ENCODE measurements at places on chromosomes 6 and 20. TPM values are rescaled to one million over a fixed set of nuclear protein-coding genes. Genes with fewer than 3 reads are reported as not detected.

GRCh38 chr6:19571176-19571575 lies 266.0 kb upstream of the ID4 start:
- DNase-seq: no peak
- peaks cover 6% of the 10 kb centered on the region for H3K4me1 ChIP-seq
- no peak overlapping the region for H3K27ac ChIP-seq
- no peaks in the 10 kb centered on the region for H3K27me3 ChIP-seq

- H3K27ac ChIP-seq: no peak overlapping the region
- H3K4me3 ChIP-seq: no peak overlapping the region
- no peak for DNase-seq
- peaks cover 16% of the 10 kb centered on the region for H3K4me1 ChIP-seq
Observed at GRCh38 chr20:23092861-23093495, 6.9 kb upstream of the CD93 start.

MOG gene
- 1.2 TPM for total RNA-seq

- H3K4me3 ChIP-seq: peak overlapping the region; percentile 91
- peaks cover 3% of the 10 kb centered on the region for H3K4me1 ChIP-seq
- peaks cover 88% of the 10 kb centered on the region for H3K27me3 ChIP-seq
Observed at GRCh38 chr20:2523919-2524708, 12.3 kb upstream of the TMC2 start.

DNA sequence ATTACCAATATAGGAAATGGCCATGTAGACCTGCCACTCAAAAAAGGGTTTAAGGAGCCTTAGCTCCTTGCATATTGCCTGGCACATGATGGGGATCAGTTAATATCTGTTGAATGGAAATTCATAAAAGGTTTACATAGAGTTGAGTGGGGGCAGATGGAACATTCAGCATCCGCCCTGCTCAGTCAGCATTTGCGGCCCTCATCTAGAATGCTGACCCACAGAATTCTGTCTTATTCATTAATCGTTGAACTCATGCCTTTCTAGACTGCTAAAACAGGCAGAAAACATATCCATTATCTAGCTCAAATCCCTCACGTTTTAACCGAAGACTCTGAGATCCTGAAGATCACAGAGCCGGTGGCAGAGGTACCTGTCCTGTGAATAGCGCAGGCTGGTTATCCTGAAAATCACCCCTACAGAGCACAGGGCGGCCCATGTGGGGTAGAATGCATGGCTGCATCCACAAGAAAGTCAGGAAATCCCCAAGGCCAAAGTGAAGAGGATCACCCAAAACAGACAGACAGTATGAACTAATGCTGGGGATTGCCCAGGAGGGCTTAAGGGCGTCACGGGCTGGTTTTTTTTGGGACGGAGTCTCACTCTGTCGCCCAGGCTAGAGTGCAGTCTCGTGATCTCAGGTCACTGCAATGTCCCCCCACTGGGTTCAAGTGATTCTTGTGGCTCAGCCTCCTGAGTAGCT lies 59.9 kb downstream of the CNBD2 start:
- no peaks in the 10 kb centered on the region for H3K36me3 ChIP-seq
- H3K4me1 ChIP-seq: no peaks in the 10 kb centered on the region
- H3K27me3 ChIP-seq: no peaks in the 10 kb centered on the region
- no peak for DNase-seq
- no peak overlapping the region for H3K4me3 ChIP-seq

CTCFL gene
- 0.70 TPM for total RNA-seq

- H3K27me3 ChIP-seq: no peaks in the 10 kb centered on the region
- no peak overlapping the region for H3K27ac ChIP-seq
- H3K4me3 ChIP-seq: no peak overlapping the region
- no peaks in the 10 kb centered on the region for H3K36me3 ChIP-seq
- H3K4me1 ChIP-seq: peaks cover 14% of the 10 kb centered on the region
Observed at GRCh38 chr20:16926626-16927430, 178.7 kb downstream of the OTOR start.

- H3K36me3 ChIP-seq: peaks cover 8% of the 10 kb centered on the region
- DNase-seq: no peak
- H3K27ac ChIP-seq: no peak overlapping the region
- H3K27me3 ChIP-seq: peaks cover 2% of the 10 kb centered on the region
Observed at GRCh38 chr6:2658788-2659187, 91.9 kb downstream of the MYLK4 start.

WFDC9 gene
- not detected for total RNA-seq

- H3K27ac ChIP-seq: no peak overlapping the region
- peaks cover 17% of the 10 kb centered on the region for H3K4me1 ChIP-seq
- no peaks in the 10 kb centered on the region for H3K27me3 ChIP-seq
- H3K36me3 ChIP-seq: no peaks in the 10 kb centered on the region
- DNase-seq: no peak
Observed at GRCh38 chr6:110053395-110054240, 75.5 kb downstream of the GPR6 start.

FAM217A gene
- total RNA-seq: not detected

COL20A1 gene
- 1.1 TPM for total RNA-seq

TMEM244 gene
- not detected for total RNA-seq

DNA sequence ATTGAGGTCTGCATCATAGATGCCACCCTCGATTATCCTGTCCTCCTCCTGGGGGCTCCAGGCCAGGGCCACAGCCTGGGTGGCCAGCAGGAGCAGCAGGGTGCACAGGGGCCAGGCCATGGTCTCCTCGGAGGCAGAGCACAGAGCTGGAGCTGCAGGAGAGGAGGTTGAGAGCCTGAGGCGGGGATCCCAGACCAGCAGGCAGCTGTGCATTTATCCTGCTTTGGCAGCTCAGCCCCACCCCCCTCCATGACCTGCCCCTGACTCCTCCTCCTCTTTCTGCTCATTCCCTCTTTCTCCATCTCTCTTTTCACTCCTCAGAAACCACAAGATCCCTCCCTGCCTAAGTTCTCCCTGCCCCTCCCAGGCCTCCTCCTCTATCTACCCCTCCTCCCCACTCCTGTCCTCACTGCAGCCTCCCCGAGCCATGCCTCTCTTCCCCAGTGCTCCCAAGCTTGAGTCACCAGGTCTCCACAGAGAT lies at the start of gene CST2:
Gene CST2, minus strand, starts transcription at position 189 of the 481 bp plus-strand sequence. Its CDS starts 69 bp downstream, at position 120.
- no peaks in the 10 kb centered on the region for H3K36me3 ChIP-seq
- no peak for DNase-seq
- no peaks in the 10 kb centered on the region for H3K27me3 ChIP-seq
- H3K4me1 ChIP-seq: peaks cover 16% of the 10 kb centered on the region
- no peak within 1 kb of the TSS for H3K27ac ChIP-seq

DNA sequence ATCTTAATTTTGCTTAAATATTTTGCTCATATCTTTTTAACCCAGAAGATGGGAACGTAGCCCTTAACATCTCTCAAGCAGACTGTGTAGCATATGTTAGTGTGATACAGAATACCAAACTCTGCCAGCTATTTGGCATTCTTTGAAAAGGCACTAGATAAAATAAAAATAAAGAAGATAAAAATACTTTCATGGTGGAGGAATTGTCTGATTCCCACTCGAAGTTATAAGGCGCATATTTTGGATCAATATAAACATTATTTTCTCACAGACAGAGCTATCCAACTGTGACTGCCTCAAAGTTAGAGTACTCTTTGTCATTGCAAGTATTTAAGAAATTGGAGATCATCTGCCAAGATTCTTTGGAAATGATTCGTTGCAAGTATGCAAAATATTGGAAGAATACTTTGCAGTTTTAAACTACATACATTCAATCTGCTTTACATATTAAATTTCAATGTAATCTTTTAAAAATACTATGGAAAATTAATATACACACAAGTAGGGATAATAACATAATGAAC lies 10.8 kb upstream of the EEF1E1 start:
- no peak for DNase-seq
- H3K36me3 ChIP-seq: no peaks in the 10 kb centered on the region
- H3K4me3 ChIP-seq: no peak overlapping the region
- no peaks in the 10 kb centered on the region for H3K4me1 ChIP-seq
- no peaks in the 10 kb centered on the region for H3K27me3 ChIP-seq
- H3K27ac ChIP-seq: no peak overlapping the region

GRCh38 chr6:25359891-25360290 lies 80.7 kb downstream of the CARMIL1 start:
- H3K27me3 ChIP-seq: no peaks in the 10 kb centered on the region
- no peaks in the 10 kb centered on the region for H3K36me3 ChIP-seq
- no peak for DNase-seq
- H3K27ac ChIP-seq: peak overlapping the region; percentile 1
- H3K4me3 ChIP-seq: no peak overlapping the region
